ENCODE measurements at places on chromosomes 3 and 15. TPM values are rescaled to one million over a fixed set of nuclear protein-coding genes. Genes with fewer than 3 reads are reported as not detected.

The LMAN1L gene
- not detected for total RNA-seq

The HEG1 gene
- total RNA-seq, result 97.4 TPM

The SNTN gene
- total RNA-seq, result not detected

The TMCO5A gene
- not detected for total RNA-seq

The BUB1B gene
- 22.0 TPM for total RNA-seq

The RHOV gene
- 0.41 TPM for total RNA-seq

The COL6A6 gene
- total RNA-seq, result 0.02 TPM

The KCNH8 gene
- not detected for total RNA-seq

The MYH15 gene
- 0.30 TPM for total RNA-seq
